ENCODE measurements at places on chromosomes 7 and 10.
A peak's percentile ranks its signal among the peaks of the same experiment; 100 is the strongest.

GRCh38 chr10:129328546-129328945 is 138.5 kb upstream of the MGMT start:
- no peak for DNase-seq

GRCh38 chr10:30503700-30504266 is 69.8 kb downstream of the MAP3K8 start:
- no peak for DNase-seq

- peak; percentile 74 for DNase-seq
Measured at GRCh38 chr7:34191162-34191561, 285.8 kb downstream of the BMPER start.

DNA sequence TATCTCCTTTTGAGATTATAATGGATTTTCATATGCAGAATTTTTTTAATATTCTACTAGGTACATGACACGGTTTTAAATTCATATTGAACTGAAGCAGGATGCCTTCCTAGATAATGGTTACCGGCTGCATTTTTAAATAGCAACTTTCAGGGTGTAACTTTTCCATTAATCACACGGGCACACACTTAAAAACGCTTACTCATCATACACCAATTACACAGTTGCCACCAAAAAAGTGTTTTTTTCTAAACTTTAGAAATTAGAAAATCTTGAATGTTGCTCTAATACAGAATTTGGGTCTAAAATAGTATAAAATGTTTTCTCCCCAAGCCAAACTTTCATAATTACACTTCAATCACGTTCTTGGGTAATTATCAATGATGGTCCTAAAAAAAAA is 149.1 kb upstream of the RNF32 start:
- no peak for DNase-seq

DNA sequence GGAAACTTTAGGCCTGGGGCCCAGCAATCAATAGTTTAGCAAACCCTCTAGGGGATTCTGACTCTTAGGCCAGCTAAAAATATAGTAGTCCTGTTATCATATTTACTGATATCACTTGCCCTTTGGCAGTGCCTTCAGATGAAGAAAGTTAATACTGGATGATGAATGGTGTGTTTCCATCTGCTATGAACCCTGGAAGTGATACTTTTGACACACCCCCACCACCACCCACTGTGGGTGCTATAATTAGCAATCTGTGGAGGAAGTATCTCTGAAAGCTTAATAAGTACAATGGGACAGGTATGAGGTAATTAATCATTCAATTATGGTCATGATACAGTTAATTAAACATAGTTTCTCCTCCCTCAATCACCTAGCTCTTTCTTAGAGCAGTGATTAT is 90.4 kb upstream of the LRRTM3 start:
- DNase-seq = no peak

DNA sequence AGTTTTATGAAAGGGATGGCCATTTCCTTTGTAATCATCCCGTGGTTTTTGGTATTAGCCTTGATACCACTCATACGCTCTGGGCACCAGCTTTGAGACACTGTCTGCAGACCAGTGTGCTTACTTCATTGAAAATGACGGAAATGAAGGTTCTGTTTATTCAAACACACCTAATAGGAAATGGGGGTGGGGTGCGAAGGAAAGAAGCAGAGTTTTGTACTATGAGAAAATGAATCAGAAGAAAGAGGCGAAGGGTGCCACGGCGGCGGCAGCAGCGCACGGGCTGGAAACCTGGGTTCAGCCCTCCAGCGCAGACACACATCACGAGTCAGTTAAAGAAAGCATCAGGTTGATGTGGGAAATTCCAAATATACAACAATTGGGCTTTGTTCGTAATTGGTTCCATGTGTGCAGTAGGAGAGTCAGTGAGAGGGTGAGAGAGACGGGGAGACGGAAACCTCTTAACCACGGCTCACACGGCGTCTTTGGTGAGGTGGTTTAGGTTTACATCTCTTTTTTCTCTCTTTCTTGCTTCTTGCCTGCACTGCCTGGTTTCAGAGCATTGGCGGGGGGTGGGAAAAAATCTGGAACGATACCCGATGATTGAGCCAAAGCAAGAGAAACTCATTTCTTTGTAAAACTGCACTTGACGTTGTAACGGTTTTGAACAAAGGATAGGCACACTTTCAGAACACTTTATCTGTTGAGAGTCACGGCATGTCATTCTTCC is 321.2 kb downstream of the FRMD4A start:
- peak; percentile 79 for DNase-seq

GRCh38 chr10:118204292-118204943 is 137.7 kb downstream of the FAM204A start:
- no peak for DNase-seq

- DNase-seq = no peak
Measured at GRCh38 chr7:80213814-80214213, 79.2 kb downstream of the GNAI1 start.

DNA sequence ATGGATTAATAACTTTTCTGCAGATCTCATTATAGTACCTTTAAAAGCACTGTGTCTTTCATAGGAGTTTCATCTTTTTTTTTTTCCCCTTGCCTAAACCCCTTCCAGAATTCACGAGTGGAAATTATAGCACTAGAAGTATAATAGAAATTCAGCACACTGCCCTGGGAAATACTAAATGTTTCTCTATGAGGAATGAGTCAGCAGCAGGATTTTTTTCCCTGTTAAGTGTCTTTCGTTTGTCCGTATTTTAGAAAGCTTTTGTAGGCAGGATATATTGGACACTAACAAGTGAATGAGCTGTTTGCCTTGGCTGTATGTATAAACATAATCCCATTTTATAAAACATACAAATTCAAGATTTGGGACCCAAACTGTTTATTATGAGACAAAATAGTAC is 105.8 kb downstream of the EXOC4 start:
- DNase-seq = no peak

DNA sequence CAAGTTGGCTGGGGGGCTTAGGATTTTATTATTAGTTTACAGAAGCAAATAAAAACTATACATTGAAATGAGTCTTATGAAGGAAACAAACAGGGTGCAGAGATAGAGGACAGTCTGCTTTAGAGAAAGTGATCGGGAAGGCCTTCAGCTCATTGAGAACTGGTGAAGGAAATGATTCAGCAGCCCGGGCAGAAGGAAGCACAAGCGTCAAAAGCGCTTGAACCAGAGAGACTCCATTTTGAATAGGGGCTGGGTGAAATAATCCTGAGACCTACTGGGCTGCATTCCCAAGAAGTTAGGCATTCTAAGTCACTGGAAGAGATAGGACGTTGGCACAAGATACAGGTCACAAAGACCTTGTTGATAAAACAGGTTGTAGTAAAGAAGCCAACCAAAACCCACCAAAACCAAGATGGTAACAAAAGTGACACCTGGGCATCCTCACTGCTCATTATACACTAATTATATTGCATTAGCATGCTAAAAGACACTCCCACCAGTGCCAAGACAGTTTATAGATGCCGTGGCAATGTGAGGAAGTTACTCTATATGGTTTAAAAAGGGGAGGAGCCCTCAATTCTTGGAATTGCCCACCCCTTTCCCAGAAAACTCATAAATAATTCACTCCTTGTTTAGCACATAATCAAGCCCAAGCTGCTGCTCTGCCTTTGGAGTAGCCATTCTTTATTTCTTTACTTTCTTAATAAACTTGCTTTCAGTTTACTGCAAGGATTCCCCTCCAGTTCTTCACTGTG is 83.1 kb upstream of the MPP7 start:
- no peak for DNase-seq

DNA sequence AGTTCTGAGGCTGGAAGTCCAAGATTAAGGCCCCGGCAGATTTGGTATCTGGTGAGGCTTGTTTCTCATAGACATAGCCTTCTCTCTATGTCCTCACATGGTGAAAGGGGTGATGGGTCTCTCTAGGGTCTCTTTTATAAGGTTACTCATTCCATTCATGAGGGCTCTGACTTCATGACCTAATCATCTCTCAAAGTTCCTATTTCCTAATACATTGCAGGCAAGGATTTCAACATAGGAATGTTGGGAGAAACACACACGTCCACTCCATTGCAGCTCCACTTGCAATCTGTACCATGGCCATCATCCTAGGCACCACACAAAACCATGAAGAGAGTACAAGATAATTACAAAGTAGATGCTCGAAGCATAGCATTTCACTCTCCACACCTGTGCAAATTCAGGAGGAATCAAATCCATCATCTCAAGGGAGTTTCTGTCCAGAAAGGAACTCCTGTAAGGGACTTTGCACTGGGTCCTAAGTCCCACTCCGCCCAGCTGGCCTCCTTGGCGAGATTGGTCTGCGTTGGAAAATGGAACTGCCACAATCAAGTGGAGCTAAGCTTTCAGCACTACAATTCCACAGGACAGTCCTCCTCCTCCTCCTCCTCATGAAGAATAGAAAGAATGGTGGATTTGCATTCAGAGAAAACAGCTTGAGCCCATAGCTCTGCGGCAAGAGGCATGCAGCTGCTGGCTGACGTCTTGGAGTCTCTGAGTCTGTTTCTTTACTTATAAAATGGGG is 8.8 kb downstream of the DDC start:
- DNase-seq = no peak

DNA sequence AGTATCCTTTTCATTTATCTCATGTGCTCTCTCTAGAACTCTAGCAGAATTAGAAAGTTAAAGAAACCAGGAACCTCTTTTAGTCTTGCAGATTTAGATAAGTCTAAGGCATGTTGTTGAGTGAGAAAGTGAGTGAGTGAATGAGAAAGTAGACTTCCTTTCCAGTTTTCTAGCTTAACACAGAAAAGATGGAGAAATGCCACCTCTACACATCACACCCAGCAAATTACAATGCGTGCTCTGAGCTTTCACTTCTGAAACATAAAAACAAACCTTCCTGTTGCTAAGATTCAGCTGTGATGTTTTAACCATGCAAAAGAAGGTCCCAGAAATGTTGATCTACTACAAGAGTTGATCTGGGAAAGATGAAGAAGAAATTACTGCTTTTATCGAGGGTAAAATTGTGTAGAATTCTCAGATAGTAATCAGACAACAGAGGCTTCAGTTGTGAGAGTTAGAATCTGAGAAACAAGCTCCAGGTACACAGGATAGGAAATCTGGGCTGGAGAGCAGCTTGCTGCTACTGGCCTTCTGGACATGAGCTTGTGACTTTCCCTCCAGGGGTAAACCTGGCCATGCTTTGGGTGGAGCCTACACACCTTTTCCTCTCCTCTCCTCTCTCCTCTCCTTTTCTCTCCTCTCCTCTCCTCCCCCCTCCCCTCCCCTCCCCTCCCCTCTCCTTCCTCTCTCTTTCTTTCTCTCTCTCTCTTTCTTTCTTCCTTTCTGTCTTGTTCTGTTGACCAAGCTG is 4.6 kb downstream of the CYP3A5 start:
- no peak for DNase-seq

DNA sequence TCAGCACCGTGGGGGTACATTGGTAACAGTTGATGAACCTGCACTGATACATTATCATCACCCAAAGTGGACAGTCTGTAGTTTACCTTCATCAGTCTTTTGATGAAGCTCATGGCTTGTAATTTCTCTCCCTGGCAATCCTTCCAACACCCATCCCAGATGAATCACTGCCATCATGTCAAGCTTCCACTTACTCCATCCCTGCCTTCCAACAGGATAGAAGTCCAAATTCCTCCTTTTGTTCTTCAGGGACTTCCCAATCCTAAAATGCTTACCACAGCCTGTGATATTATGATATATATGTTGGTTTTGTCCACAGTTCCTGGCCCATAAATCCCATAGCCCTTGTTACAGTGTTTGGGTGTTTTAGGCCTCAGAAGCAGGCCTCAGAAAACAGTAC is 16.1 kb downstream of the SNX10 start:
- DNase-seq = no peak

GRCh38 chr7:30840141-30841024 is 69.2 kb downstream of the MINDY4 start:
- no peak for DNase-seq
